ENCODE measurements at places on chromosomes 2 and 18.

GRCh38 chr2:99850084-99850710 is 292.2 kb downstream of the AFF3 start:
- DNase-seq = no peak

- no peak for DNase-seq
Observed at GRCh38 chr18:59432803-59433597, 73.9 kb upstream of the LMAN1 start.

DNA sequence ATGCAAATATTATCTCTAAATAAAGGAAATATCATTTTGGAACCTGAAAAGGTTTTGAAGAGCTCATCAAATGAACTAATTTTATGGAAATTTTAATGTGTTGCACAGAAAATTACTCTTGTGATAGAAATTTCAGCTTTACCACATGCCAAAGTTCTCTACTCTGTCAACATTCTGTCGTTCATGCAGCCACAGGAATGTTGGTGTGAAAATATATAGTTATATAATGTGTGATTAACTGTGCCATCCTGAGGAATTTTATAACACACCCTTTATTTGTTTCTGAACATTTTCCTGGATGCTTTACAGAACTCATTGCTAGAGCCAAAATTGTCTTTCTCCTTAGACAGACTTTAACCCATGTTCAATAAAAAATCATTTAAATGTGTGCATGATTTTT is 202.5 kb upstream of the SLC8A1 start:
- DNase-seq = no peak

DNA sequence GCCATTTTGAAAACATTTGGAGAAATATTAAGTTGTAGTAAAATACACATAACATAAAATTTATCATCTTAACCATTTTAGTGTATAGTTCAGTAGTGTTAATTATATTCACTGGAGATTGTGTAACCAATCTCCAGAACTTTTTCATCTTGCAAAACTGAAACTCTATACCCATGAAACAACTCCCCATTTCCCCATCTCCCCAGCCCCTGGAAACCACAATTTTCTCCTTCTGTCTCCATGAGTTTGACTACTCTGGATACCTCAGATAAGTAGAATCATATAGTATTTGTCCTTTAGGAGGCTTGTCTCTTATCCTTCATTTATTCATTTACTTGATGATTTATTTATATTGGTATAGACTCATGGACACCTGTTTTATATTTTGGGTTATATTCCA is 392.9 kb downstream of the SETBP1 start:
- DNase-seq = no peak

DNA sequence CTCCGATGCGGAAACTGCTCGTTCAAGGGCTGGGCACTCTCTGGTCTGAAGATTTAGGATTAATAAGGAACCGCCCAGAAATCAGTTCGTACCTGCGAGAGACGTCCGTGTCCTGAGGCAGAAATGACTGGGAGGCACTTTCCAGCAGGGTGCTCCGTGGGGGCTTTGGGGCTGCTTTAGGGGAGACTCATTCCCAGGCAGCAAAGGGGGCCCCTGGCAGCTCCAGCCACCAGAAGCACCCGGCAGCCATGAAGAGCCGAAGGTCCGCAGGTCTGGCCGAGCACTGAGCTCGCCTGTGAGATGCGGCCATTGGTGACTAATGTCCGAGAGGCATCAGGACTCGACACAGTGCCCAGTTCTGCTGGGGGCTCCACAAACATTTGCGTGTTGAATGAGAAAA is 20.9 kb downstream of the KCNG2 start:
- DNase-seq = no peak

GRCh38 chr18:32126538-32126937 is 34.9 kb downstream of the RNF138 start:
- no peak for DNase-seq

DNA sequence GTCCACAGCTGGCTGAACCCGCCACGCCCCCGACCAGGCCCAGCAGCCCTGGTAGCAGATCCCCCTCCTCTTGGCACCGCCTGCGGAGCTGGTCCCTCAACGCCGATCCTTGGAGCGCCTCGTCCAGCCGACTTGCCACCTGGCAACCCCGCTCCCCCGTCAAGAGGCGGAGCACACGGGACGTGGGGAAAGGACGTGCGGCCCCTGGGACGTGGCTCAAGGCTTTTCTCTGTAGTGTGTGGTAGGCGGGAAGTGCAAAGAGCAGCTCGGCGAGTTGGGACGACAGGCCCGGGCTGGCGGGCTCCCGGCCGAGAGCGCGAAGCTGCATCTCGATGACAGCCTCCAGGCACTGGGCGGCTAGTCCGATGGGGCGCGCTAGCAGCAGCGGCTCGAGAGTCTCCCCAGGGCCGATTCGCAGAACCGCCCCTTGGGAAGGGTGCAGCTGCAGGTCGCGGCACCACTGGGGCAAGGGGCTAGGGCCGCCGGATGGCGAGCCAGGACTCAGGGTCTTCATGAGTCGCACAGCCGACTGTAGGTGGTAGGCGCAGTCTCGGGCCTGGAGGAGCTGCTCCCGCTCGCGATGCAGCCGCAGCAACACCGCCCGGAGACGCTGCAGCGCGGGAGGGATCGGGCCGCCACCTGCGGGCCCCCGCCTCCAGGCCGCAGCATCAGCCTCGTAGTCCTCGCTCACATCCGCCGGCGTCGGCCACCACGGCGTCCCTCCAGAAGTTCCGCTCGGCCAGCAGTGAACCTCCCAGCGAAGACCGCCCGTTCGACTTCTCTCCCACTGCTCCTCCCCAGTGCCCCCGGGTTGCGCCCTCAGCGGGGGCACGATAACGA is 617 bp downstream of the CCDC142 start:
- DNase-seq = no peak

GRCh38 chr18:42778024-42778423 is 337.5 kb downstream of the RIT2 start:
- no peak for DNase-seq

DNA sequence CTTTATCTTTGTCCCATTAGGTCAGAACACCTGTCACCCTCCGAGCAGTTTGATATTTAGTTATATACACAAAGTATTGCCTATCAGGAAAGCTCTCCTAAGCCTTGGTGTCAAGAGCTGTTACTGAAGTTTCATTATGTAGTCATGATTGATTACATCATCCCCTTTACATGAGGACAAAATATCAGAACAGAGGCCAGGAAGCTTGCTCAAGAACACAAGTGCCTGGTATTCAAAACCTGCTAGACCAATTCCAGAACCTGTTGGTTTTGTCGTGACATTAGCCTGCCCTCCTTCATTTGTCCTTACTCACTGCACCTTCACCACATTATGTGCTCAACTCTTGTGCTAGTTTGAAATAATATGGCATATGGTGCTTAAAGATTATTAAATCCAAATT is 377.1 kb downstream of the CDH19 start:
- DNase-seq = no peak

Data from stimulated activated CD4-positive, alpha-beta T cell treated with anti-CD3 and anti-CD28 coated beads, Interleukin-12 subunit alpha, Interleukin-12 subunit beta, amount 100 ng/mL, for 24 hours (primary cell).